ENCODE measurements at places on chromosomes 6 and 20.

DNA sequence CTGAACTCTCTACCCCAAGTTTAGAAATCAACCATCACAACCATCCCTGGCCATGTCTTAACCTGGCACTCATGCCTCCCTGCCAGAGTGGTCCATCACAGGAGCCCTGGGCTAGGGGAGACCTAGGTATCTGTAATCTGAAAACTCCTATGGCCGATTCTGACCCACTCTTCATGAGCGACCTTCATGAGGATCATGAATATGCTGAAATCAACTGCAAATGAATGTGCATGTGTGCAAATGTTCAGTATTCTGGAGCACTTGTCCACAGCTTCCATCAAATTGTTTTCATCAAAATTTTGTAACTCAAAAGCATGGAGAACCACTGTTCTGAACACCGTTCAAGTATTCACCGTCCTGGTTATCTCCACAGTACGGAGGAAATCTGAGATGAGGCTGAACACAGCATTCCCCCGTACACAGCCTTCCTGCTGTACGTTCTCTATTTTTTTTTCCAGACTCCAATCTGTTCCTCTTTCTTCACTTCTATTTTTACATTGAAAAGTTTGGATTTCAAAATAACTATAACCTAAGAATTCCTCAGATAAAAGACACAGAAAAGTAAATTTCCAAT is 17.7 kb downstream of the METTL24 start:
- DNase-seq = no peak

DNA sequence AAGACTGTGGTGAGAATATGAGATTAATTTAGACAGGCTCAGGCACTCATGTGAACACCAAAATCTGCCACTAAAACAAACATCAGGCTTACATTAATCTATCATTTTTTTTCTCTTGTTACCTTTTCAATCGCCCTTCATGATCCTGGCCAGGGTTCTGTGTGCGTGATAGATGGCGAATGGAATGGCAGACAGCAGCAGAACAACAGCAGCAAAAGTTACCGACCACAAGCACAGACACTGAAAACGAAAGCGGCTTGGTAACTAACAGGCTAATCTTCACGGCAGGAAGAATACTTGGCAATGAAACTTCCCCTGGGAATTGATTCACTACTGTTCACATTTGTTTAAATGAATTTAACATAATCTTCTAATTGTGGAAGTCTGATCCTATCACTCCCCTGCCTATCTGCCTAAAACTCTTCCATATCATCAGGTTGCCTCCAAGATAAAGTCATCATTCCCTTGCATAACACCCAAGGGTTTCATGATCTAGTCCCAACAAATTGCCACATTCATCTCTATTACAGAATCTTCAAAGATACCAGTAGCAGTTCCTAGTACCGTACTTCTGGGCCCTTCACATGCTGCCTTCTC is 28.7 kb downstream of the PTPRK start:
- no peak for DNase-seq

DNA sequence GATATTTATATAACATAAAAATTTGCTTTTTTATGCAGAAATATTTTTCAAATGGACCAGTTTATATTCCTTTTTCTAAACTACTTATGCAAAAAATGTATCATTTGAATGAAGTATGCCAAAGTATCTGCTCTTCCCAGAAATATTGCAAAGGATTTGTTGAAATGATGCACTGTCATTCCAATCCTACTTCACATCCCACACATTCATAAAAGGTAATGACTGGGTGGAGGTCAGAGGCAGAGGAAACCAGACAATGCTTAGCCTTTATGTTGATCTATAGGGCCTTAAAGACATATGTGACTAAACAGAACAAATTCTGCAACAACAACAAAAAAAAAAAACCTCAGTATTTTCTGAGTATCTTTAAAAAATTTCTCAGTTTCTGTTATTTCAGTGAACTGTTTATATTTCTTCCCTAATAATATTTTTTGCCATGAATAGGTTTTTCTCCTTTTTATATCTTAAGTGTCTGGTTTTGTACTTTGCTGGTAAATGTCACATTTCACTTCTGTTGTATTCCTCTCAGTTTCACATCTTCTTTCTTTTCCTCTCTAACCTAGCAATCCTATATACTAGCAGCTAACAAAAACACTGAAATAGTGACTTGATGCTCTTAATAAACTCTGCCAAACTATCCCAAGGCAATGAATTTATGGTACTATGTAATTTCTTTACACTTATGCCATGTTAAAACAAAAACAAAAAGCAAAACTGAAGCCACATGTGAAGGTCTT is 374.1 kb downstream of the BCKDHB start:
- DNase-seq = no peak

GRCh38 chr6:29720863-29721262 is 2.4 kb upstream of the HLA-F start:
- no peak for DNase-seq

DNA sequence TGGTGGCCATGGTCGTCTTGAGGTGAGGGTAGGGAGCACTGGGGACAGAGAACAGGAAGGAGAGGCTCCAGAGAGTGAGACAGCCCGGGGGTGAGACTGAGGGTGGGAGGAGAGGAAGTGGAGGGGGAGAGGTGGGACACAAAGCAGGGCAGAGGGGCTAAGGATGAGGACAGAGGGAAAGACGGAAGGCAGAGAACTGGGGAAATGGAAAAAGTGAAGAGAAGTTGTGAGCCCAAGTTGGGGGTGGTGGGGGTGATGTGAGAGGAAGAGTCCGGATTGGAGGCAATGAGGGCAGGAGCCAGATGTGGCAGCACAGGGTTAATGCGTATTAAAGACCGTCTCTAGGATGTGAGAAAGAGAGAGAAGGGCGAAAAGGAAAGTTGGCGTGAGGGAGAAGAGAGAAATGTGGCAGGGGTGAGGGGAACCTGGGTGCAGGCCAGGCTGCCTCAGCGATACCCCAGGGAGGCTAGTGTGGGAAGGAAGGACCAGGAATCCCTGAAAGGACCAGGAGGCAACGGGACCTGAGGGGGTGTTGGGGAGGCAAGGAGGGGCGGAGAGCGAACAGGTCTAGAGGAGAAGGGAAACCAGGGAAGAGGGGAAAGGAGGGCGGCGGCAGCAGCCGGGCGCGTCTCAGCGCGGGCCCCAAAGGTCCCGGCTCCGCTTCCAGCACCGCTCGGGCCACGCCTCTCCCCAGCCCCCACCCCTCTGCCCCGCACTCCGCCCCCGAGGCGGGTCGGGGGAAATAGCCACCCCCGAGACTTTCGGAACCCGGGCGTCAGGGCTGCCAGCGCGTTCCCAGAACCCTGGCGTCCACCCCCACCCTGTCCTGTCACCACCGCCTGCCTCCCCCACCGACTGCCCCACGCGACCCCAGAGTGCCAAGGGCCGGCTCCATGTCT is at the start of gene PPP1R18:
TSS of gene PPP1R18 (minus strand) at position 637 of the 899 bp plus-strand sequence. CDS start at position 10, 627 bp downstream.
- DNase-seq = no peak

- DNase-seq = no peak
These were observed 57.2 kb downstream of the LYRM4 start for GRCh38 chr6:5203546-5203945.

GRCh38 chr6:167660424-167660823 is 166.3 kb upstream of the AFDN start:
- DNase-seq = no peak

DNA sequence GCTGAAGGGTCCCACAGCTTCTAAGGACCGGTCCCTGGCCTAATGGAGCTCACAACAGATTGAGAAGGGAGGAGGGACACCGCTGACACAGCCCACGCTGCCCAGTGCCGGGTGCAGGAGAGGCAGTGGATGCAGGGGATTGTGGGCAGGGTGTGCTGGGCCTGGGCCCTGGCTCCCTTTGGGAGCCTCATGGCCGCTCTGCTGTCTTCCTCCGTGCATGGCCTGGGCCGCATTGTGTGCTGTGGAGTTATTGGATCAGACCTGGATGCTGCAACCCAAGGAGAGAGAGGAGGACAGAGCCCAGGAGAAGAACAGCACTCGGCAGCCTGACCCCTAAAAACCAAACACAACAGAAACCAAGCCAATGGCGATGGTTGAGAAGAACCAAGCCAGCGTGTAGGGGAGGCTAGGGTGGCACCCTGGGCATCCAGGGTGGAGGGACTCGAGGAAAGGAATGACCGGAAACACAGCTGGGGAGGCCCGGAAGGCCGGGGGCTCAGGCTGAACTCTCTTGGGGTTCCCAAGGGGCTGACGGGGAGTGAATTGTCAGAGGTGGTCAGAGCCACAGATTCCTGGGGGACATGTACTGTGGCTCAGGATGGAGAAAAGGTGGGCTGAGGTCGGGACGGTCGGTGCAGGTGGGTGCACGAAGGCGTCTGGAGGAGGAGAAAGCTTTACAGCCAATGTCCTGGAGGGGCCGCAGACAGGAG is 41.0 kb downstream of the ERMARD start:
- no peak for DNase-seq

DNA sequence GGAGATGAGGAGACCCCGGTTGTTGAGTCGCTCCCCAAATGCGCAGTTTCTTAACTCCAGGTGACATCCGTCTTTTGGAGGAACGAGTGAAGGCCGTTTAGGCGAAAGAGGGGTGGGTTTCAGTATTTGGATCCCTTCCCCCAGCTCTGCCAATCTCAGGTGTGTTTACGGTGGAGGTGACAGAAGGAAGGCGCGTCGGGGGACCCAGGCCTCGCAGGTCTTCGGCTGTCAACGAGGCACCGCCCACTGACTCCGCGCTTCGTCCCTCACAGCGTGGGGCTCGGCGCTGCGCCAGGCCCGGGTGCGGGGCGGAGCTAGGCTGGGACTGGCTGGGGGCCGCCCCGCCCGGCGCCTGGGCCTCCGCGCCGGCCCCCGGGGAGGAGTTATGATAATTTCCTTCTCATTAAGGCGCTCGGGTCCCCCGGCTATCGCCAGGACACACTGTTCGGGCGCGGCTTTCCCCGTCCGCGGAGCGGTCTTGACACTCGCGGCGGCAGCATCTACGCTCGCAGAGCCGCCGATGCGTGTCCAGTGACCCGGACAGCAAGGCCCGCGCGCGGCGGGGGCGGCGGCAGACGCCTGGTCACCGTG is at the start of gene TFAP2C:
TSS of gene TFAP2C (plus strand) at position 434 of the 591 bp plus-strand sequence. CDS start 239 bp downstream, outside the sequence.
- peak; percentile 95 for DNase-seq

DNA sequence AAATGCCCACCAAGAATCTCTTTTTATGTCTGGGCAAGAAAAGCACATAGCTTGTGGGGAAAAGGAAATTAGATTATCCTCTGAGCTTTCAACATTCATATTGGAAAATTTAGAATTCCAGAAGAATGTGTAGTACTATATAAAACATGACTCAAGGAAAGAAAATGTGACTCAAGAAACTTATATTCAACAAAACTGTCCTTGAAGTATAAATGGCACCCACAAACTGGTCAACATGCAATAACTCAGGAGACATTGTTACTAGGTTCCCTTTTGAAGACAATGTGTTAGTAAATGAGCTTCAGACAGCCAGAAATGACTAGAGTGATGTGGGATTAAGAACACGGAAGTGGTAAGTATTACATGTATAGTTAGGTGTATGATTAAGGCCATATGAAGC is 26.1 kb upstream of the TINAG start:
- DNase-seq = no peak

DNA sequence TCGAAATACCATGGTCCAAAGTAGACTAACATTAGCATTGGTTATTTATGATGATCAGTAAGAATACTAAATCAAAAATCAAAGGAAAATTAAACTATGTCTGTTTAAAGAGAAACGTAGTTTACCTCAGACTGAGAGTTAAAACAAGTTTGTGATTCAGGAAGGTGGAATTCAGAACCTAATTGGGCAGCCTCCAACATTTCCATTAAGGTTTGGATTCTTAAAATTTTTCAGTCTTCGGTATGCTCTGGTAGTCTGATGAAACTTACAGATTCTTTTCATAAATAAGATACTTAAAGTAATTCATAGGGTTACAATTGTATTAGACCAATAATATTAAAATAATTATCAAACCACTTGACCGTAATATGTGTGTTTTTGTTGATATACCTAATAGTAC is 18.6 kb downstream of the HFE start:
- DNase-seq = no peak

GRCh38 chr20:3431109-3431508 is 23.6 kb upstream of the DNAAF9 start:
- DNase-seq = no peak

DNA sequence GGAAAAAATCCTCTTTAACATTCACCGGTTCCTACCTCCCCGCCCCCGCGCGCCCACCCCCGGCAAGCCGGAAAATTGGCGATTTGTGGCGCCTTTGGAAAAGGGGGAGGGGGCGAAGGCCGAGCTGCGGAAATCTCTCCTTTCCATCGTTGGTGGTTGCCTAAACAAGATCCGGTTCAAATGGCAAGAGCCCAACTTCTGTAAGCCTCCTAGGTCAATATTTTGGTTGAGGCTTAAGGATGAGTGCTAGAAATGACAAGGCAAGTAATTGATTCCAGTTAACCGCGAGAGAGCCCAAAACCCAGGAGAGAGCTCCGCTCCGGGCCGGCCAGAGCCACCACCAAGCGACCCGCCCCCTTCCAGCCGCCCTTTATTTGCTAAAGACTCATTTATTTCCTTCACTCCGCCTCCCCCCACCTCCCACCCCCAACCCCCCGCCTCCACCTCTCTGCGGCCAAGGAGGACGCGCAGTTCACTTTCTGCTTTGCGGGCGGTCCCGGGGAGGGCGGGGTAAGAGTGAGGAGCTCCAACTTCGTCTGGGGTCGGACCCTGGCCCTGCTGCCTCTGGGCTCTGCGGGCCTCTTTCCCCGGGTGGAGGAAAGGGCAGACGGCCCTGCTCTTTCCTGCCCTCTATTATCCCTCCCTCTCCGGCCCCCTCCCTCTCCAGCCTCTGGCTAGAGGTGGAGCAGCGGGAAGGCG is 838 bp upstream of the NKX2-2 start:
- no peak for DNase-seq

- DNase-seq = no peak
These were observed 75.9 kb upstream of the HDDC2 start for GRCh38 chr6:125377621-125378020.

GRCh38 chr20:53668992-53669391 is 75.4 kb upstream of the ZNF217 start:
- no peak for DNase-seq

DNA sequence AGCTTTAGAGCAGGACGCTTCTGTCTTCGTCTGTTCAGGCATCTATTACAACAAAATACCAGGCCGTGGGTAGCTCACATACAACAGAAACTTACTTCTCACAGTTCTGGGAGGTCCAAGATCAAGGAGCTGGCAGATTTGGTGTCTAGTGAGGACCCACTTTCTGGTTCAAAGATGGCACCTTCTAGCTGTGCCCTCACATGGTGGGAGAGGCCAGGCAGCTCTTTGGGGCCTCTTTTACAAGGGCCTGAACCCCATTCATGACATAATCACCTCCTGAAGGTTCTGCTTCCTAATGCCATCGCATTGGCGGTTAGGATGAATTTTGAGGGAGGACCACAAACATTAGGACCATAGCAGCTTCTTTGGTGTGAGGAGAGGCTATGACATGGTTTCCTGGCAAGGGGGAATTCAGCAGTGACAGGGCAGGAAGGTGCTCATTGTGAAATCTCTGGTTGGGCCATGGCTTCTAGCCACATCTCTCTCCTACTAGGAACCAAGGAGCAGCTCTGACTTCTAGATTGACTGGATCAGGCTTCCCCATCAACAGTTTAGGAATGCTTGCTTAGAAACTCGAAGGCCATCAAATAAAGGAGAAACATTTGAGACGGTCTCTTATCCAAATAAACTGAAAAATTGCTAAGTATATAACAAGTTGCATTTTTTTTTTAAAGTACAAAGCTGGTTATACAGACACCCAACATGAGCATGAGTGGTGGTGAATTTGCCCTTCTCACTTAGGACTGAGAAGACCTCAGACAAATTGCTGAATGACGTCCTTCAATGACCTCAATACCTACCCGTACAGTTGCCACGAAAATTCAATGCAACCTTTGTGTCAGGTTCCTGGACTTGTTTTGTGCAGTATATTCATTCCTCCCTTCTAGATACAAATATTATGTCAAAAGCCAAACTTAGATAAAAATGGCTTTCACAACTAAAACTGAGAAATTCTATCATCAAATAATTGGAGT is 140.7 kb downstream of the ZDHHC14 start:
- DNase-seq = no peak

All from Caco-2 (cell line).